ENCODE measurements at places on chromosomes 7 and 10. TPM values are rescaled to one million over a fixed set of nuclear protein-coding genes. Genes with fewer than 3 reads are reported as not detected.
A peak's percentile ranks its signal among the peaks of the same experiment; 100 is the strongest.

- no peaks in the 10 kb centered on the region for H3K4me1 ChIP-seq
- H3K4me3 ChIP-seq: no peak overlapping the region
- peak; percentile 38 for DNase-seq
- no peaks in the 10 kb centered on the region for H3K27me3 ChIP-seq
- no peak overlapping the region for H3K27ac ChIP-seq
- H3K36me3 ChIP-seq: peaks cover 36% of the 10 kb centered on the region
Measured at GRCh38 chr7:149598721-149599308, 101.2 kb upstream of the ZNF746 start.

DNA sequence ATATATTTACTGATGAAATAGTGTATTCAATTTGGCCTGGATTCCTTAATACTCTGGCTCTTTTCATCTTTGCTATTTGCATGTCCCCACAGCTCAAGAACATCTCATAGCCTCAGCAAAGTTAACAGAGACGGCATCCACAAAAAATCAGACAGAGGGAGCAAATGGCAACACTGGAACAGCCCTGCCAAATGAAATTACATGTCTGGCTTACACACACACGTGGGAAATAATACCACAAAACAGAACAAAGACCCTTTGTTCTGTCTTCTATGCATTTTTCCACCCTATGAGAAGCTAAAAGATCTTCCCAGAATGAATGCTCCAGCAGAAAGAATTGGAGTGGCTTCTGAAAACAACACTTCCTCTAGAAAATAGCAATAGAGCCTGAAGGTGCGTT lies 139.5 kb downstream of the ALOX5 start:
- no peaks in the 10 kb centered on the region for H3K36me3 ChIP-seq
- H3K4me1 ChIP-seq: 0 out of 2 replicates have a peak, but pooled peaks cover 5% of the 10 kb centered on the region
- H3K27ac ChIP-seq: no peak overlapping the region
- no peak overlapping the region for H3K4me3 ChIP-seq
- DNase-seq: no peak

GRCh38 chr7:3780525-3780924 lies 479.5 kb downstream of the SDK1 start:
- H3K27me3 ChIP-seq: no peaks in the 10 kb centered on the region
- no peak overlapping the region for H3K27ac ChIP-seq
- H3K36me3 ChIP-seq: no peaks in the 10 kb centered on the region
- DNase-seq: no peak
- no peak overlapping the region for H3K4me3 ChIP-seq
- no peaks in the 10 kb centered on the region for H3K4me1 ChIP-seq

DNA sequence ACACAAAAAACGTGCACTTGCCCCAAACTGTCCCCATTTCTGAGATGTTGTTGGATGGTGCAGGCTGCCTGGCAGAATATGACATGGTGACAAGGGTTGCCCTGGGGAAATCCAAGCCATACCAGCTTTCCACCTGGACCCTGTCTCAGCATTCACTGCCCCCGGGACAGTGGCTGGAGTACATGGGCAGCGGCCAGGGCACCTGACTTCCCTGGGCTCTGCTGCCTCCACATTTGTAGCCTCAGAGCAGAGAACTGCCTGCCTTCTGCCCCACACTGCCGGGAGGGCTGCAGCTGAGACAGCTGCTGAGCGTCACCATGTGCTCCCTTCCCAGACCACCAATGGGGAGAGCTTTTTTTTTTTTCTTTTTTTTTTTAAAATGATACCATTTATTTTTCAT lies 222.9 kb upstream of the ZNF32 start:
- H3K27ac ChIP-seq: no peak overlapping the region
- H3K36me3 ChIP-seq: no peaks in the 10 kb centered on the region
- H3K4me1 ChIP-seq: peaks cover 14% of the 10 kb centered on the region

DNA sequence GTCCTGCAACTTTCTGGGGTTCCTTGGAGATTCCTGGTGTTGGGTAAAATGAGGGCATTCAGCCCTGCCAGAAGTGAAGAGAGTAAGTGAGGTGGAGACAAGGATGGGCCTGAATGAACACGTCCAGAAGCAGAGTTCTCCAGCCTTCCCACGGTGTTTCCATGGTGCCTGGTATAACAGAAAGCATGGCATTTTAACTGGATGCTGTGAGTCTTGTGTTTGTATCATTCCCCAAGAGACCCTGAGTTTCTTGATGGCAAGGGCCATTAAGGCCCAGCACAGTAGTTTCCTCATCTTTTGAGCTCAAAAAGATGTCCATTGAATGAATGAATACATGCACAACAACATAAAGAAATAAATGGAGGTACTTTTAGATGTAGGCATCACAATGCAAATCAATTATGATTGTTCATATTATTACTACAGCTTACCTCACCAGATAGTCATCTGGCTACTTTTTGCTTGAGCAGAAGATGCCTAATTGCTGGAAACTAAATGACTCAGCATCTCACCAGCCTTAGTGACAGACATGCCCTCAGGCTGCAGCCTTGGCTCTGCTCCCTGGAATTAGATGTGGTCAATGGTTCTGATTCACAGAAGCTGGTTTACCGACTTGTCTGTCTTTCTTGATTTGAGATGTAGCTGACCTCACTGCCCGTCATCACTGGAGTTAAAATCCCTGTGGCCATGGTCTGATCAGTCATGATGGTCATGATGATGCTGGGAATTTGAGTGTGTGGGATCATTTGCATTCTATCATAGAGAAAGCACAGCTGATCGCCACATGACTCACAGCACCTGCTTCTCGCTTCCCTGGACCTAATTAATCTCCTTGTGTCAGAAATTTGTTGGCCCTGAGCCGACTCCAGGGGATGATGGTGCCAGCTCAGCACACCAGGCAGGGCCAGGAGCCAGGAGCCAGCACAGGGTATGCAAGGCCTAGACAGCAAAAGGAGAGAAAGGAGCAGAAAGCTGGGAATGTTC lies 83.9 kb downstream of the CXCL12 start:
- DNase-seq: peak; percentile 100
- no peaks in the 10 kb centered on the region for H3K27me3 ChIP-seq
- H3K4me1 ChIP-seq: peaks cover 5% of the 10 kb centered on the region
- no peak overlapping the region for H3K4me3 ChIP-seq

DNA sequence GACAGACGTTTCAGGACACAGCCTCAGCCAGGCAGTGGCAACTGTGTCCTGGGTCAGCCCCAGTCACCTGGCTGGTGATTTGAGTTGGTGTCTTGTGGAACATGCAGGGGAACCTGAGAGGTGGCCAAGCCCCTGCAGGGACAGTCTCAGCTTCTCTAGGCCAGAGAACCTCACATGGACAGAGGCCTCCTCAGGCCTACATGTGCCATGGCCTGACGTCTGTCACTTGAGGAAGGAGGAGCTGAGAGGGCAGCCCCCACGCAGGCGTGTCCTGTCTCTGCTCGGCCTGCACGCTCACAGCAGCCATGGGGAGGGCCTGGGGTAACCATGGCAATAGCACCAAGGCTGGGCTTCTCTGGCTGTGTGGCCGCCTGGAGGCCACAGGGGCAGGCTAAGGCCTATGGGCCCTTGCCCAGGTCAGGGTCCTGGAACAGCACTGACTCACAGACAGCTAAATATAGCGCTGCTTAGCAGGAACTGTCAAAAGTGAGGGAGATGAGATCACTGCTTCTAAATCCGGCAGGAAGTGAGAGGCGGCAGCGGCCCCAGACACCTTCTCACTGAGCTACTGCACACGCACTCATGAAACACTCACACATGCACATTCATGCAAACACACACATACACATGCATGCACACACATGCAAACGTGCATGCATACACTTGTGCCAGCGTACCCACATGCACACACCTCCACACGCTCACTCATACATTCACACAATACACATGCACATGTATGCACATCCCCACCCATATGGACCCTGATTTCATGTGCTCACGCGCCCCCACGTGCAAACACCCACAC lies 57.0 kb downstream of the YKT6 start:
- peaks cover under 1% of the 10 kb centered on the region for H3K27me3 ChIP-seq
- no peaks in the 10 kb centered on the region for H3K36me3 ChIP-seq
- peak; percentile 89 for DNase-seq
- H3K4me1 ChIP-seq: peaks cover 25% of the 10 kb centered on the region

- no peak overlapping the region for H3K4me3 ChIP-seq
- H3K27ac ChIP-seq: no peak overlapping the region
- DNase-seq: peak; percentile 52
- H3K27me3 ChIP-seq: no peaks in the 10 kb centered on the region
- peaks cover 19% of the 10 kb centered on the region for H3K36me3 ChIP-seq
- H3K4me1 ChIP-seq: peaks cover 7% of the 10 kb centered on the region
Measured at GRCh38 chr10:103067956-103068355, 125.1 kb downstream of the NT5C2 start.

GRCh38 chr10:77405771-77406241 lies 231.8 kb downstream of the KCNMA1 start:
- peak overlapping the region; percentile 18 for H3K27ac ChIP-seq
- H3K27me3 ChIP-seq: no peaks in the 10 kb centered on the region
- H3K4me1 ChIP-seq: peaks cover 15% of the 10 kb centered on the region
- no peaks in the 10 kb centered on the region for H3K36me3 ChIP-seq
- H3K4me3 ChIP-seq: no peak overlapping the region

DNA sequence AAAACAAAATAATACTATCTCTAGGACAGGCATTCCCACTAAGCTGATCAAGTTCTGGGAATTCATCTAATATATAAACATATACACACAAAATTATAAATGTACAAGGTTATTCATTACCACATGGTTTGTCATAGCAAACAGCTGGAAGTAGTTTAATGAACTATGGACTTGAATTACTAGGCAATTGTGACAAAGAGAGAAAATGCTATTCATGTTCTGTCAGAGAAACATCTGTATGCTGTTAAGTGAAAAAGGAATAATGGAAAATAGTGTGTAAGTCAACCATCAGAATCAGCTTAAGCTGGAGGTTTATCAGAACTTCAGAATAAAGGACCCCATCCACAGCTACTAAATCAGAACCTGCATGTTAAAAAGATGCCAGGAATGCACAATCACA lies 2.8 kb downstream of the ZNF248 start:
- no peak overlapping the region for H3K27ac ChIP-seq
- no peak for DNase-seq

GRCh38 chr10:12741360-12741804 lies 260.1 kb downstream of the CCDC3 start:
- no peak overlapping the region for H3K4me3 ChIP-seq
- peaks cover 2% of the 10 kb centered on the region for H3K27me3 ChIP-seq
- DNase-seq: no peak
- no peaks in the 10 kb centered on the region for H3K36me3 ChIP-seq
- H3K27ac ChIP-seq: no peak overlapping the region

DNA sequence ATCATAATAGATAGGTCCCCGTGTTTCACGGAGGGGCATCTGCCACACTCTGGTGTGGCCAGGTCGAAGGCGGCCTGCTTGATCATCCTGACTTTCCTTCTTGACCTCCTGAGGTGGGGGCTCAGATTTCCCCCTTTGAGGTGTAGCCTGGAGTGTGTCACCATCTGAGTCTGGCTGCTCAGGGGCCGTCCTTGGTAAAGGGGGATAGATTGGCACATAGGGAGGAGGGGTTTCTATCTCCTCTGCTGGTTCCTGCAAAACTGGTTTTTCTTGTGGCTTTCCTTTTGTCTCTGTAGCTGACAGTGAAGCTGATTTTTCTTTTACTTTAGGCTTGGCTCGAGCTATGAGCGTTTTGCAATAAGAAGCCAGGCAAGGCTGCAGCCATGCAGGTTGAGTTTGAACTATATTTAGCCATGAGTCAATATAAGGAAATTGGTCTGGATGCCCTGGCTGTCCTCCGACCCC lies 7.1 kb upstream of the ZNF117 start:
- DNase-seq: peak; percentile 63
- H3K36me3 ChIP-seq: peaks cover 32% of the 10 kb centered on the region
- H3K4me3 ChIP-seq: no peak overlapping the region
- no peak overlapping the region for H3K27ac ChIP-seq
- no peaks in the 10 kb centered on the region for H3K27me3 ChIP-seq
- no peaks in the 10 kb centered on the region for H3K4me1 ChIP-seq

DNA sequence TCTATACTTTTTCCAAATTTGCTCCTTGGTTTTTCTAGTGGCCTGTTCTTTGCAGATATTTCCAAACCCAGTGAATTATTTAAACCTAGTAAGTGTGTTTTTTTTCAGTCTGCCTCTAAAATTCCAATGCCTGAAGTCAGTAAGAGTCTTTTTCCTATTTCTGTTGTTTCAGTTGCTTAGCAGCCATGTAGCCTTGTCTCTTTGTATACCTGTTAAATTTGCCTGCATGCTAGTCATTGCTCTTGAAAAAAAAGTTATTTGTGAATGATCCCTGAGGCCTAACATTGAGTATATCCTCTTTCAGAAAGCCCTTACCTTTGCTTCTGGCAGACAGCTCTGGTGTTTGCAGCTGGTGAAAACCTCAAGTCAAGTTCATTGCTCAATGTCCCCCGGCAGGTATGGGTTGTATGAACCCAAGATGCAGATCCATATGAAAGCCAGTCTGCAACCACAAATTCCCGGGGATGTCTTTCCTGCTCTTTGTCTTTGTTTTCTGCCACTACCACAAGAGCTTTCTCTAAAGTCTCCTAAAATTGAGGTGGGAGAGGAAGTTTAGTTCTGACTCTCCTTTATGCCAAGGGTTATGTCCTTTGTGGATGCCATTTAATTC lies 35.7 kb downstream of the CH25H start:
- no peak overlapping the region for H3K27ac ChIP-seq
- H3K36me3 ChIP-seq: no peaks in the 10 kb centered on the region
- H3K27me3 ChIP-seq: 0 out of 2 replicates have a peak, but pooled peaks cover 1% of the 10 kb centered on the region
- peaks cover 2% of the 10 kb centered on the region for H3K4me1 ChIP-seq
- H3K4me3 ChIP-seq: no peak overlapping the region

DNA sequence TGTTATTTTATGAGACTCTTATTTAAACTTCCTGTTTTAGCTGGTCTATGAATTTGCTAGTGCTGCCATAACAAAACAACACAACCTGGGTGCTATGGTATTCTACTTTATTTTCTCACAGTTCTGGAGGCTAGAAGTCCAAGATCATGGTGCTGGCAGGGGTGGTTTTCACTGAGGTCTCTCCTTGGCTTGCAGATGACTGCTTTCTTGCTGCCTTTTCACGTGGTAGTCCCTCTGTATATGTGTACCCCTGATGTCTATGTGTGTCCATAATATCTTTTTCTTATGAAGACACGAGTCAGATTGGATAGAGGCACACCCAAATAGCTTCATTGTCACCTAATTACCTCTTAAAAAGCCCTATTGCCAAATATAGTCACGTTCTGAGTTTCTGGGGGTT lies 270.5 kb downstream of the BMPER start:
- no peaks in the 10 kb centered on the region for H3K4me1 ChIP-seq
- no peak overlapping the region for H3K27ac ChIP-seq
- peaks cover 2% of the 10 kb centered on the region for H3K27me3 ChIP-seq
- H3K36me3 ChIP-seq: no peaks in the 10 kb centered on the region

GRCh38 chr10:72525277-72525676 lies 100.6 kb downstream of the MICU1 start:
- H3K4me3 ChIP-seq: no peak overlapping the region
- 0 out of 2 replicates have a peak, but pooled peaks cover 3% of the 10 kb centered on the region for H3K4me1 ChIP-seq
- H3K27ac ChIP-seq: no peak overlapping the region
- H3K36me3 ChIP-seq: no peaks in the 10 kb centered on the region
- H3K27me3 ChIP-seq: no peaks in the 10 kb centered on the region

DNA sequence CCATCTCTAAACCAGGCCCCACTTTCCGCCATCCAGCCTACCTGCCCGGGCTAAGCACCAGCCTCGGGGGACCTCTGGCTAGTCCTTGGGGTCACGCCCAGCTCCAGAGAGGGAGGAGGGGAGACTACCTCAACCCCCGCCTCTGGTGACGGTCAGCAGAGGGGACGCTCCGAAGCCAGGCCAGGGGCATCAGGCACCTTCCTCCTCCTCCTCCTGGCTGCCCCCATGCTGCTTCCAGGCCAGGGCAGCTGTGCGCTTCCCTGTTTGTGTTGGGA lies 4.0 kb upstream of the SMARCD3 start:
- peak overlapping the region; percentile 97 for H3K27ac ChIP-seq
- H3K4me1 ChIP-seq: peaks cover 25% of the 10 kb centered on the region
- peak overlapping the region; percentile 74 for H3K4me3 ChIP-seq
- no peaks in the 10 kb centered on the region for H3K36me3 ChIP-seq
- DNase-seq: no peak

GRCh38 chr10:99364125-99364524 lies 35.0 kb downstream of the CNNM1 start:
- no peaks in the 10 kb centered on the region for H3K36me3 ChIP-seq
- H3K27me3 ChIP-seq: no peaks in the 10 kb centered on the region

The SFTPD gene
- total RNA-seq: not detected

The CADPS2 gene
- total RNA-seq: 0.54 TPM

The C10orf90 gene
- total RNA-seq: not detected

The CCM2 gene
- total RNA-seq: 56.1 TPM

Data from IMR-90 (cell line).